ENCODE measurements at places on chromosomes 3 and 15. TPM values are rescaled to one million over a fixed set of nuclear protein-coding genes. Genes with fewer than 3 reads are reported as not detected.

The IL17RC gene
- total RNA-seq: 65.3 TPM

GRCh38 chr15:32029409-32029861 lies 880 bp upstream of the CHRNA7 start:
- no peaks in the 10 kb centered on the region for H3K27me3 ChIP-seq
- no peak for DNase-seq
- no peak overlapping the region for H3K27ac ChIP-seq

GRCh38 chr3:42901073-42901415 lies 4.9 kb upstream of the ZNF662 start:
- DNase-seq: no peak
- no peak overlapping the region for H3K27ac ChIP-seq
- H3K4me3 ChIP-seq: no peak overlapping the region
- H3K27me3 ChIP-seq: no peaks in the 10 kb centered on the region
- H3K36me3 ChIP-seq: no peaks in the 10 kb centered on the region
- peaks cover 9% of the 10 kb centered on the region for H3K4me1 ChIP-seq

DNA sequence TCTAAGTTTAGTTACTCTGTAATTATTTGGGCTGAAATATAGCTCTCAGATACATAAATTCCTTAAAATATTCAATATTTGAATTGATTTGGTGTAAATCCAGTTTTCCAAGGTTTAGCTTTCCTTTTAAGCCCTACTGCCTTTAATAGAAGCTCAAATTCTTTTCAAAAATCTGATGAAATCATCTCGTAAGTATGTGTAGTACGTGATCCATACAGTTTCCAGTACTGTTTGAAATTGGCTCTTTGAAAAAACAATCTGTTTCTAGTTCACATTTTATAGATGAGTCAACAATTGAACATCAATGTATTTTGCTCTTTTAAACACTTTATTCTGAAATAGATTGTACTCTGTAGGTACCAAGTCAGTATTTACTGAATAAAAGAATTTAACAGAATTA lies 84.2 kb downstream of the LRRC49 start:
- H3K27ac ChIP-seq: no peak overlapping the region
- H3K4me3 ChIP-seq: no peak overlapping the region
- no peaks in the 10 kb centered on the region for H3K27me3 ChIP-seq
- no peaks in the 10 kb centered on the region for H3K36me3 ChIP-seq
- no peak for DNase-seq
- no peaks in the 10 kb centered on the region for H3K4me1 ChIP-seq

DNA sequence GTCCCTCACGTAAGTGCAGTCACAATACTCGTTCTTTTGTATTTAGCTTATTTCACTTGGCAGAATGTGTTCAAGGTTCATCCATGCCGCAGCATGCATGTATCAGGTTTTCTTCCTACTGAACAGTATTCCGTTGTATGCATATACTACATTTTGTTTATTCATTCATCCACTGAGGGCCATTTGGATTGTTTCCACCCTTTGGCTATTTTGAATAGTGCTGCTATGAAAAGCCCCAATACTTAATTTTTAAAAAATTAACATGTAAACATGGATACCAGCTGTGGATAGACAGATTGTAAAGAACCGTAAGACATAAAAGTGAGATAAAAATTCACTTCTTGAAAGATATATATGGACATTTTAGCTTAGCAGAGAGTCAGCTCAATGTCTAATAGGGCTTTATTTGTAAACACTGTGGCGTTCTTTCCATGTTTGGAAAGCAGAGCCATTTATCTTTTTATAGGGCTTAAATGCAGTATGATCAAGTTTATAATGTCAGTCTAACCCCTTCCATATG lies 115.9 kb downstream of the VPS8 start:
- no peak for DNase-seq
- H3K4me1 ChIP-seq: no peaks in the 10 kb centered on the region
- no peak overlapping the region for H3K4me3 ChIP-seq
- peaks cover 3% of the 10 kb centered on the region for H3K36me3 ChIP-seq

- DNase-seq: no peak
- H3K4me3 ChIP-seq: no peak overlapping the region
- H3K4me1 ChIP-seq: no peaks in the 10 kb centered on the region
- H3K36me3 ChIP-seq: no peaks in the 10 kb centered on the region
- H3K27ac ChIP-seq: no peak overlapping the region
These were observed 106.7 kb downstream of the ZNF621 start for GRCh38 chr3:40631341-40631995.

- H3K27ac ChIP-seq: no peak overlapping the region
- no peaks in the 10 kb centered on the region for H3K4me1 ChIP-seq
- no peak for DNase-seq
- H3K27me3 ChIP-seq: no peaks in the 10 kb centered on the region
- H3K4me3 ChIP-seq: no peak overlapping the region
These were observed 39.1 kb downstream of the TMCC1 start for GRCh38 chr3:129854460-129854859.

The XYLB gene
- 4.0 TPM for total RNA-seq

The CNTN4 gene
- 85.0 TPM for total RNA-seq

All from tibial nerve (tissue), 4 donors.